ENCODE measurements at places on chromosomes 5 and 9.
A peak's percentile ranks its signal among the peaks of the same experiment; 100 is the strongest.

- H3K4me1 ChIP-seq: no peaks in the 10 kb centered on the region
Measured at GRCh38 chr9:87659534-87660419, 66.1 kb upstream of the CTSL start.

DNA sequence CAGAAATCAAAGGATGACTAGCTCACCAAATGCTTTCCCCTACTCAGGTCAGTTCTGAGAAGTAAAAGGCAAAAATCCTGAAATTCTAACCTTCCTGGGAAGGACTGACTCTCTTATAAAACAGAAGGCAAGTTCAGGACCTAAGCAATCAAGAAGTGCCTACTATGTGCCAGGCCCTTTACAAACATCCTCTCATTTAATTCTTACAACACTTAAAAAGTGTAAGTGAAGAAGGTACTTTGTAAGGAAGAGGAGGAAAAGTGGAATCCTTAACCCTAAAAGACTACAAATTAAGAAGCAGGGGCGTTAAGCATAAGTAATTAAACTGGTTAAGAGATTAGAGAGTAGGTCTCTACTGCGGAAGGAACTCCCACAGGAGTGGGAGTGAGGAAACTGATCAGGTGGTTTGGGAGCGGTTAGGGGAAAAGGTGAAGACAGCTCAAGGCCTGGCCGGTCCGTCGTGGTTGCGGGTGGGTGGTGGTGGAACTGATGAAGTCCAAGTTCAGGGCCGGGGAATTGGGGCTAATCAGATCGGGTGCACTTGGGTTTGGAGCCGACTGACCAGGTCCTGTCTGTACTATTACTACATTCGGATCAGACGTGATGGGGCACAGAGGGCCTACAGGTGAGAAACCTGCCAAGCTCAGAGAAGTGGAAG lies 839 bp downstream of the MED27 start:
- peak overlapping the region; percentile 37 for H3K27ac ChIP-seq
- peak overlapping the region; percentile 76 for H3K4me3 ChIP-seq
- peaks cover 2% of the 10 kb centered on the region for H3K36me3 ChIP-seq
- peaks cover 17% of the 10 kb centered on the region for H3K4me1 ChIP-seq

GRCh38 chr5:170411100-170411499 lies 21.9 kb upstream of the KCNMB1 start:
- H3K4me1 ChIP-seq: peaks cover 7% of the 10 kb centered on the region
- no peak for DNase-seq
- no peaks in the 10 kb centered on the region for H3K36me3 ChIP-seq
- no peak overlapping the region for H3K4me3 ChIP-seq
- peaks cover 3% of the 10 kb centered on the region for H3K27me3 ChIP-seq
- no peak overlapping the region for H3K27ac ChIP-seq

DNA sequence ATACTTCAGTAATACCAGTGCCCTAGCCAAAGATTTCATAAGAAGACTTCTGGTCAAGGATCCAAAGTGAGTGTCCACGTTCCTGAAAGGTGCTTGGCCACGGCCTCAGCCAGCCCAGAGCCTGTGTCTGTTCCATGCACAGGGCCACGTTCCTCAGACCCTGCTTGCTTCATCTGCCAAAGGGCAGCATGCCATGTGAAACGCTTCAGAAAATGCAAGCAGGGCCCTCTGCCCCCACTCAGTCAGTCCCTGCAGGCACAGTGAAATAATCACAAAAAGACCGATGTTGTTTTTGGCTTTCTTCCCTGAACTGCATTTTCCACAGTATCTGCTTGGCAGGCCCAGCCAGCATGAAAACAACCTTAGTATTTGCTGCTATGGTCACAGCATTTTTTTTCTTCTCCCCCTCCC lies 85.5 kb upstream of the CTSL start:
- no peaks in the 10 kb centered on the region for H3K36me3 ChIP-seq
- DNase-seq: no peak
- H3K4me3 ChIP-seq: no peak overlapping the region
- no peaks in the 10 kb centered on the region for H3K27me3 ChIP-seq

GRCh38 chr5:168817591-168817990 lies 238.4 kb upstream of the PANK3 start:
- no peaks in the 10 kb centered on the region for H3K36me3 ChIP-seq
- DNase-seq: no peak
- H3K27ac ChIP-seq: no peak overlapping the region

DNA sequence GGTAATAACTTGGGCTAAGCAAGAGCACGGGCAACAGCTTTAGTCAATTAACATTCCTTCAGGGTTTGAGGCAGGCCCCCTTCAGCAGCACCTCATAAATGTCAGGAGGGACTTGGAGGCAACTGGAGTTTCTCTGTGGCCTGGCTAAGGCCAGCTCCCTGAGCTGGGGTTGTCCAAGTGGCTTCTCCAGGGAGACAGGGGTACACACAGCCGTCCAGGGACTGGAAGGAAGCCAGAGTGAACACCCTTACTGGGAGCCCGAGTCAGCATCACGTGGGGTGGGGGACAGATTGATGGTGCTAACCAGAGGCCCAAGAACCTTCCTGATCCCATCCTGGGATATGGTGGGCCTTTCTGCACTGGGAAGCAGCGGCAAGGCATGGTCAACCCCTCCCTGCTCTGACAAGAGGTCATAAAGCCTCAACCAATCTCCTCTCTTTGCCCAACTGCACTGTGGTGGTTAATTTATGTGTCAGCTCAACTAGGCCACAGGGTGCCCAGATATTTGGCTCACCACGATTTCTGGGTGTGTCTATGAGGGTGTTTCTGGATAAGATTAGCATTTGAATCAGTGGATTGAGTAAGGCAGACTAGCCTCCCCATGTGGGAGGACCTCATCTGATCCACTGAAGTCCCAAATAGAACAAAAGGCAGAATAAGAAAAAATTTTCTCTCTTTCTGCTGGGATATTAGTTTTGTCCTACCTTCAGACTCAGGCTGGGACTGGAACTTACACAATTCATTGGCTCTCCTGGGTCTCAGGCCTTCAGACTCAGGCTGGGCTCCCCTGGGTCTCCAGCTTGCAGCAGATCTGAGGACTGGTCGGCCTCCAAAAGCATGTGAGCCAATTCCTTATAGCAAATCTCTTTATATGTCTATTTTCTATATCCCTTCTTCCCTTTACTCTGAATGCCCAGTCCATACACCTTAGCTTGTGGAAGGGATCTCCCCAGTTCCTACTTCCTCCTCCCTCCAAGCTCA lies 127.2 kb upstream of the LARP1 start:
- H3K27me3 ChIP-seq: no peaks in the 10 kb centered on the region
- H3K36me3 ChIP-seq: no peaks in the 10 kb centered on the region
- no peak overlapping the region for H3K4me3 ChIP-seq
- H3K27ac ChIP-seq: no peak overlapping the region
- H3K4me1 ChIP-seq: no peaks in the 10 kb centered on the region
